ENCODE measurements at places on chromosomes 13 and 19. TPM values are rescaled to one million over a fixed set of nuclear protein-coding genes. Genes with fewer than 3 reads are reported as not detected.

The CHST8 gene
- total RNA-seq = 0.43 TPM

The FOSB gene
- 0.79 TPM for total RNA-seq

The UHRF1 gene
- 1.7 TPM for total RNA-seq

The INAFM1 gene
- total RNA-seq = 17.3 TPM

DNA sequence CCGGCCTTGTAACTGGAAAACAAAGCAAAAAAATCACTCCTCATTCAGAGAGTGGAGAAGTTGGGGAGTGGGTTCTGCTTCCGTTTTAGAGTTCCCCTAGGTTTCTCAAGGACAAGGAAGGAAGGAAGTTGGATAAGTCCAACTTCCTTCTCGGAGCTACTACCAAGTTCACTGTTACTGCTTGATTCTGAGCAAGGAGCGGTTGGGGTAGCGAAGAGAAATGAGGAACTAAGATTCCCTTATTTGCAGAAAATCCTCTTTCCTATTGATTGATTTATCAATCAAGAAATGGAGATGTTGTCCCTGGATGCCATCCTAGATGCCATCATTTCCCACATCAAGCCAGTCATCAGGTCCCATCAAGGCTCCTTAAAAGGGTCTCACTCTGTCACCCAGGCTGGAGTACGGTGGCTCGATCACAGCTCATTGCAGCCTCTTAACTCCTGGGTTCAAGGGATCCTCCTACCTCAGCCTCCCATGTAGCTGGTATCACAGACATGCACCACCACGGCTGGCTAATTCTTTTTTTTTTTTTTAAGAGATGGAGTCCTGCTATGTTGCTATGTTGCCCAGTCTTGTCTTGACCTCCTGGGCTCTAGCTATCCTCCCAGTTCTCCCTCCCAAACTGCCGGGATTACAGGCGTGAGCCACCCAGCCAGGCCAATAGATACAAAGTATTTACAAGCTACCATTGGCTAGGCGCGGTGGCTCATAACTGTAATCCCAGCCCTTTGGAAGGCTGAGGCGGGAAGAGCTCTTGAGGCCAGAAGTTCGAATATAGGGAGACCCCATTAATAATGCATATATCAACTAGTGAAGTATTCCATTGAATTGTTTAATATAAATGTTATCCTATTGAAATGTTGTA lies 809 bp upstream of the B9D2 start:
- no peak for DNase-seq

DNA sequence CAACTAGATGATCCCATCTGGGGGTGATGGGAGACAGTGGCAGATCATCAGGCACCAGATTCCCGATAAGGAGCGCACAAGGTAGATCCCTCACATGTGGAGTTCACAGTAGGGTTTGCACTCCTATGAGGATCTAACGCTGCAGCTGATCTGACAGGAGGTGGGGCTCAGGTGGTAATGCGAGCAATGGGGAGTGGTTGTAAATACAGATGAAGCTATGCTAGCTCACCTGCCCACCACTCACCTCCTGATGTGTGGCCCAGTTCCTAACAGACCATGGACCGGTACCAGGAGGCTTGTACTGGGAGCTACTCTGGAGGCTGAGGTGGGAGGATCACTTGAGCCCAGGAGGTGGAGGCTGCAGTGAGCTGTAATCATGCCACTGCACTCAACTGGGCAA lies 34.8 kb downstream of the VAV1 start:
- DNase-seq = no peak

DNA sequence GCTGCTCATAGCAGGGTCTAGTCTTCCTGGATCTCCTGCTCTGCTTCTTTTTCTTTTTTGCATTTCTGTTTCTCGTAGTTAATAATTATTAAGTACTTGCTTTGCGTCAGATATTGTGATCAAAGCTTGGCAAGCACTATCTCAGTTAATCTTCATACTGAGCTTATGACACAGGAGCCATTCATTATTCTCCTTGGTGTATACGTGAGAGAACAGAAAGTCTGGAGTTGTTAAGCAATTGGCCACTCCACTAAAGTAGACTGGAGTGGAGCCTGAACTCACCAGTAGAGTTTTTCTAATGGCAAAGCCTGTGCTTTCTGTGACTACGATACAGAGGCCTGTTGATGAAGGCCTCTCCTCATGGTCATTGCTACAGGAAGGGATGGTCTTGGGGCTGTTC lies 285.9 kb downstream of the RFC3 start:
- no peak for DNase-seq

- DNase-seq = no peak
Observed at GRCh38 chr13:50334115-50334778, 319.0 kb downstream of the KCNRG start.

DNA sequence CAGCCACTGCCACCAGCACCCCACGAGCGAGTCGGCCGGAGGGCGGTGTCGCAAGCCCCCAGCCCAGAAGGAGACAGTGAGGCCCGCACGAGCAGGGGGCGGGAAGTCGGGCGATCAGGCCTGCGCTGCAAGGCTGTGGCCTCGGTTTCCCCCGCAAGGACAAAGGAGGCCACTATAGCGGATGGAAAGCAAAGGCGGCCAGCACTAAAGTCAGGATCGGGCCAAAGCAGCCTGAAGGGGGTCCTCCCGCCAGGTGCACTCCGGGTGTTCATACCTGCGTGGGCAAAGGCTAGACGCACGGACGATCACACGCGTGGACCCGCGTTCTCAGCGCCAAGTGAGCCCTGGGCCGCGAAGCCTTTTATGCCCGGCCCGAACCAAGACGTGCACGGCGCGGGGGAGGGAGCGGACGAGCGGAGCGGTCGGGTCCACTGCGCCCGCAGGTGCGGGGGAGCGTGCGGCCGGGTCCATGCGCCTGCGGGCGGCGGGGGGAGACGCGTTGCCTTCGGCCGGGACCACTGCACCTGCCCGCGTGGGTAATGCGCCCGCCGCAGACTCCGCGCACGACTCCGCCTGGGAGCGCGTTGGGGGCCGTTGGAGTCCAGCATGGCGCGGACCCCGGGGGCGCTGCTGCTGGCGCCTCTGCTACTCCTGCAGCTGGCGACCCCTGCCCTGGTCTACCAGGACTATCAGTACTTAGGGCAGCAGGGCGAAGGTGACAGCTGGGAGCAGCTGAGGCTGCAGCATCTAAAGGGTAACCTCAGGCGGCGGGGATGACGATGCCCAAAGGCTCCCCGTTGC lies at the start of the genes PRDX2 and THSD8:
TSS of gene PRDX2 (minus strand) at position 335 of the 801 bp plus-strand sequence. CDS start 539 bp downstream, outside the sequence.
TSS of gene THSD8 (plus strand) at position 604 of the 801 bp plus-strand sequence. CDS start at position 607, 3 bp downstream.
- peak; percentile 86 for DNase-seq

GRCh38 chr19:9856609-9857008 lies 21.5 kb downstream of the PIN1 start:
- DNase-seq = no peak

DNA sequence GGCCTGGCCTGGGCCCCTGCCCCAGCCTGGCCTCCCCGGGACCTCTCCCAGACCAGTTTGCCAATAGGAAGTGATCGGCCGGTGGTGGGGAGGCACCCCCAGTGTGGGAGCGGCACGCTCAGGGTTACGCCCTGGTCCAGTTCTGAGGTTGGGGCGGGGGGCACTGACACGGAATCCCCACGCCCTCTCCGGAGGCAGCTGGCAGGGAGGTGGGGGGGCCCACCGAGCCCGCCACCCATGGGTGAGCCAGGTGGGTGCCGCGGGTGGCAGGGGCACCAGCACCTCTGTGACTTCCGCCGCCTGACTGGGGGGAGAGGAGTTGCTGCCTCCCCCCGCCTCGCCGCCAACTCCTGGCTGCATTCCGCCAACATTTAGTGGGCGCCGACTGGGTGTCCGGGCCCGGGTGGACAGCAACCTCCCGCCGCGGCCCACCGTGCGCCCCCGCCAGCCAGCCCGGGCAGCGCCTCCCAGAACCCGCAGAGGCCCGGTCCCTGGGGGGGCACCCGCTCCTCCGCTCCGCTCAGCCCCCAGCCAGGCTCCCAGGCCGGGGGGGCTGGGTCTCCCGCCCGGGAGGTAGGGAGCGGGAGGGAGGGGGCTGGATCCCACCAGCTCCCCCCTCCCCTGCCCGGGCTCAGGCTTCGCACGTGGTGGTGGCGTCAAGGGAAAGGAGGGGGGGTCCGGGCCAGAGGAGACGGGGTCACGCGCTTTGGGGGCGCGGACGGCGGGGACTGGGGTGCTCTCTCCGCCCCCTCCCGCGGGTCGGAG lies 2.0 kb downstream of the ZBTB7A start:
- DNase-seq = peak; percentile 74

DNA sequence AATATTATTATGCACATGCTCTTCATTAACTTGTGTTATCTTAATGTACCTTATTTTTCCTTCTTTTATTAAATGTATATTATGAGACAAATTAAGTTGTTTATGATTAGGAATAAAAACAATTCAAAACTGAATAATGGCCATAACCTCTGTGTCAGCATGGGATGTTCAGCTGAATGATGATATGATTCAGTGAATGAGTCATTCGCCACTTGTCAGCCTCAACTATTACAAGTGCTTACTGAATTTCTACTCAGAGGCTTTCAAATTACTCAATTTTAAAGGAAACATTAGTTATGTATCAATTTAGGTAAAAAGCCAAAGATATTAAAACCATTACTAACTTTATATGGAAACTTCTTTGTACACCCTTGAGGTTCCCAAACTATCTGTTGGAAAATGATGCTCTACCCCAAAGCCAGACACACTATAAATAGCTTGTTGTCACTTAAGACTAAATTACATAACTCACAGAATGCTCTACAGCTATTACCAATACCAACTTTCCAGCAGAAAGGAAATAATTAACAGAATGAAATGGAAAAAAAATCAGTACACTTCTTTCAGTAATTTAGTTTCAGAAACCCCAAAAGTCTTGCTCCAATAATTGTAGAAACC lies 14.4 kb downstream of the LIG4 start:
- DNase-seq = no peak

- no peak for DNase-seq
Observed at GRCh38 chr13:32829269-32829668, 187.0 kb upstream of the KL start.

- peak; percentile 61 for DNase-seq
Observed at GRCh38 chr19:42325896-42326771, 699 bp downstream of the MEGF8 start.

DNA sequence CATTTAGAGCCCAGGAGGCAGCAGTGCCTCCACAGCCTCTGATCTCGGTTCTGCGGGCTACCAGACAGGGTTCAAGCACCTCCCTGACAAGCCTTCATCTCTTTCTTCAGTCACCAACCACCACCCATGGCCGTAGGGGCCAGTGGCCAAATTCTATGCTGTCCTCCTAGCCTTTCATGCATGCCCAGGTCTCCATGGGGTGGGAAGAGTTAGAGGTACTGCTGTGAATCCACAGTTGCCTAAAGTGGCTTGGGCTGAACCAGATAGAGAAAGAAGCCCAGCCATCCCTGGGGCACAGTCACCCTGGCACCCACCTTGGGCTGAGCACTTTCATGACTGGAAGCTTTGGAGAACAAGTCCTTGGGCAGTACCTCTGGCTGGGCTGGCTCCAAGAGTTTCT lies 97.4 kb downstream of the ZDHHC20 start:
- no peak for DNase-seq

- DNase-seq = no peak
Observed at GRCh38 chr13:39433651-39434050, 169.3 kb downstream of the LHFPL6 start.

Data from pancreas (tissue), 10 donors.